Kidney capillary endothelial cell (primary cell): ENCODE measurements at places on chromosomes 16 and 17.
A peak's percentile ranks its signal among the peaks of the same experiment; 100 is the strongest.

GRCh38 chr16:11089504-11090124, 145.2 kb downstream of the CLEC16A start:
- DNase-seq = no peak

GRCh38 chr17:5121186-5121841, 5.5 kb downstream of the USP6 start:
- DNase-seq = no peak

DNA sequence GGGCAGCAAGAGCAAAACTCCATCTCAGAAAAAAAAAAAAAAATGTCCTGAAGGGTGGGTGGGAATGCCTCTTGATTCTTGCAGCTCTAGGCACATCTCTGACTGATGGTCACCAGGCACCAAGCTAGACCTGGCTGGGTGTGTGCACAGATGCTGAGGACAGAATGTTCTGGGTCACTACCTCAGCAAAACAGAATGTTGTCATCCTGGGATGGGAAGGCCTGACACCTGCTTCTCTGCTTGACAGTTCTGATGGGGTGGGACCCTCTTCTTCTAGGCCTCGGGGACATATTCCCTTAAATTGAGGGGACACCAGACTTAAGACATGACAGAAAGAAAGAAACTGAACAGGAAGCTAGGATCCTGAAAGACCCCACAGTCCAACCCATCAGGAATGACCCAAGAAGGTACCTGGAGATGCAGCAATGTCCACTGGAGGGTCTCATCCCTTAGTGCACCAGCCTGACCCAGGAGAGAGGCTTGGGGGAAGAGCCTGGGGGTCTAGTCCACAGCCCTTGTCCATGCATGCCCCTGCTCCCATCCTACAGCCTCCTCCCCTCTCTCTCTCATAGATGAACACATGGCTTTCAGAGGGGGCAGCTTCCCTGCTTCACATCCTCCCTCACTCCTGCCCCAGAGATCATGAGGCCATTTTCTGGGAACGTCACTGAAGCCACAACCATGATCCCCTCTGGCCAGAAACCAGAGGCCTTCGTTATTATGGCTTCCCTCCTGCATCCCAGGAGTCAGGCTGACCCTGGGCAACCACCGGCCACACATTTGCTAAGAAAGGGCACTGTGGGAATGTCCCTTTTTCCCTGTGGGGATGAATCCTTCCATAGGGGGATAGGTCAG, 3.8 kb upstream of the STAT5B start:
- no peak for DNase-seq

- no peak for DNase-seq
Observed at GRCh38 chr16:30910427-30911029, 12.8 kb upstream of the FBXL19 start.

DNA sequence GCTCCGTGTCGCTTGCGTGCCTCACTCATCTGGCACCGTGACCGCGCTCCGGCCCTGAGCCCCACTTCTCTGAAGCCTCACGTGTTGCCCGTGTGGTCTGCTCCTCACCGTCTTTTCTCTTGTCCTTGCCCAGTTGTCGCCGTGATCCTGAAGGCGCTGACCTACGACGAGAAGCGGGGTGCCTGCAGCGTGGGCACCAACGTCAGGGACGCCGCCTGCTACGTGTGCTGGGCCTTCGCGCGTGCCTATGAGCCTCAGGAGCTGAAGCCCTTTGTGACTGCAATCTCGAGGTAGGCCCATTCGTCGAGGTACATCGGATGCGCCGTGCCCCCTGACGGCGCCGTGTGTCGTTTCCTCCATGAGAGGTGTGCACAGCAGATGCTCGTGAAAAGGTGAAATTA, 30.3 kb upstream of the ZNF750 start:
- no peak for DNase-seq

DNA sequence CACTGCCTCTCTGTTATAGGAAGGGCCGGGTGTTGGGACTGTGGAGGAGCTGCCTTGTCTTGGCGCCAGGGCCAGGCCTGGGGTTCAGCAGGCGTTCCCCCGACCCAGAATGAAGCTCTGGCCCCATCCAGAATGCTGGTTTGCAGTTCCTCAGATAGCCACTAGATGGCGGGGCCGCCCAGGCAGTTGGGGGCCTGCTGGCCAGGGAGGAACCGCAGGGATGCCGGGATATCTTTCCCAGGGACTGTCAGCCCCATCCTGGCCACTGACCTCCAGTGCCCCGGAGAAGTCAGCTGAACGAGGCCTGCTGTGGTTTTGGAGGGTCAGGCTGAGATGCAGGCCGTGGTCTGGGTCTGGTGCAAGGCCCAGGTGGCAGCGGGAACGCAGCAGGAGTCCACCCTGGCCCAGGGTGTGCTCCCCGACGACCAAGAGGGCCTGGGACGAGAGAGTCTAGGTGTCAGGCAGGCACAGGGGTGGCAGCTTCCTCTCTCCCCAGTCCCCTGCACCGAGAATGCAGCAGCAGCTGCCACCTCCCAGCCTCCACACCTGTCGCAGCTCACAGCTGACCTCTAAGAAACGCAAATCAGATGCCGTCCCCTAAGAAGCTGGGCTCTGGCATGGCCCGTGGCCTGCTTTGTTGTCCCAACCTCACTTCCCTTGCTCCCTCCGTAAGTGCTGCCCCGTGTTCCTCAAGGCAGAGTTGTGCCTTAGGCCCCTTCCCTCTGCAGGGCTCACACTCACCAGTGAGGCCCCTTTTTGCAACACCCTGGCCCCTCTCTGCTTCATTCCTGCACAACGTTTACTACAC, 51.2 kb downstream of the RMI2 start:
- DNase-seq = peak; percentile 60
